ENCODE measurements at places on chromosomes 2 and 18.

DNA sequence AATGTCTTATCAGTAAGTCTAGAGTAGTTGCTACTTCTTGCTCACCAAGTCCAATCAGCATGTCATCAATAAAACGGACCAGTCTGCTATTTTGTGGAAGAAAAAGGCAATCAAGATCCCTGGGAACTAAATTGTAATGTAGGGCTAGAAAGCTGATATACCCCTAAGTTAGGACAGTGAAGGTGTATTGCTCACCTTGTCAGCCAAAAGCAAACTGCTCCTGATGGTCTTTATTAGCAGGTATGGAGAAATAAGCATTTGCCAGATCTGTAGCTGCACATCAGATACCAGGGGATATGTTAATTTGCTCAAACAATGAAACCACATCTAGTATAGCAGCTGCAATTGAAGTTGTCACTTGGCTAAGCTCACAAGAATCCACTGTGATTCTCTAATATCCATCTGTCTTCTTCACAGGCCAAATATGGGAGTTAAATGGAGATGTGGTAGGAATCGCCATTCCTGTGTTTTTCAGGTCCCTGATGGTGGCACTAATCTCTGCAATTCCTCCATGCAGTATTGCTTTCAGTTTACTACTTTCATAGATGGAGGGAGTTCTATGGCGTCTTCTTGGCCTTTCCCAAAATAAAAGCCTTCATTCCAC lies 75.0 kb downstream of the TMEM237 start:
- no peak for DNase-seq

DNA sequence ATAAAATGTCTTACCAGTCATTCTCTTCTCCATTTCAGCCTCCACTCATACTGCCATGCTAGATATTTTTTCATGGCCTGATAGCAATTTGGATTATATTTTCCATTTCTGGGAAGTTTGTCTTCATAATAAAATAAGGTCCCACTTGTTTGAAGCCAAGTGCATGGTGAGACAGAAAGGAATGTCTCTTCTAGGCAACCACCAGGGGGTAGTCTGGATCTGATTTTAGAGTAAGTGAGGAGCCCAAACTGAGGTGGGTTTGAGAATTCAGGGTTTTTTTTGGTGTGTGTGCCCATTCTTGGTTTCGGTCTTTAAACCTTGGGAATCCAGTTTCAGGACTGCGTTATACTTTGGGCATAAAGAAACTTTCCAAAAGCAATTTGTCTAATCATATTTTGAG lies 315.5 kb downstream of the RPRM start:
- DNase-seq: no peak

- DNase-seq: no peak
Measured at GRCh38 chr18:57050310-57050949, 96.5 kb upstream of the BOD1L2 start.

DNA sequence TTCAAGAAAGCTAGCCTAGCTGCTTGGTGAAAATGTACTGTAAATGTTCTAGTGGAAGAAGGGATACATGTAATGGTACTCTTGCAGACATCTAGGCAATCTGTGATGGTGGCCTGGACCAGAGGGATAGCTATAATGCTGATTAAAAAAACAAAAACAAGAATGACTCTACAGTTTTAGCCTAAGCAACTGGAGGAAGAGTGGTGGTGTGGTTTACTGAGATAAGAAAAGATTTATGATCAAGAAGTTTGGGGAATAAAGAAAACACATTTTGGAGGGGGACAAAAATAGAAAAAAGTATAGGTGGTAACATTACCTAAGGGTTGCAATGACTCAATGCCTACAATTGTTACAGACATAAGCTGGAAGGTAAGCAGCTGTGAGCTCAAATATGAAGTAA lies 1080.7 kb upstream of the CELF4 start:
- no peak for DNase-seq

- no peak for DNase-seq
Measured at GRCh38 chr2:236663287-236664101, 93.9 kb downstream of the ACKR3 start.

- no peak for DNase-seq
Measured at GRCh38 chr2:236131073-236131692, 37.0 kb downstream of the GBX2 start.

DNA sequence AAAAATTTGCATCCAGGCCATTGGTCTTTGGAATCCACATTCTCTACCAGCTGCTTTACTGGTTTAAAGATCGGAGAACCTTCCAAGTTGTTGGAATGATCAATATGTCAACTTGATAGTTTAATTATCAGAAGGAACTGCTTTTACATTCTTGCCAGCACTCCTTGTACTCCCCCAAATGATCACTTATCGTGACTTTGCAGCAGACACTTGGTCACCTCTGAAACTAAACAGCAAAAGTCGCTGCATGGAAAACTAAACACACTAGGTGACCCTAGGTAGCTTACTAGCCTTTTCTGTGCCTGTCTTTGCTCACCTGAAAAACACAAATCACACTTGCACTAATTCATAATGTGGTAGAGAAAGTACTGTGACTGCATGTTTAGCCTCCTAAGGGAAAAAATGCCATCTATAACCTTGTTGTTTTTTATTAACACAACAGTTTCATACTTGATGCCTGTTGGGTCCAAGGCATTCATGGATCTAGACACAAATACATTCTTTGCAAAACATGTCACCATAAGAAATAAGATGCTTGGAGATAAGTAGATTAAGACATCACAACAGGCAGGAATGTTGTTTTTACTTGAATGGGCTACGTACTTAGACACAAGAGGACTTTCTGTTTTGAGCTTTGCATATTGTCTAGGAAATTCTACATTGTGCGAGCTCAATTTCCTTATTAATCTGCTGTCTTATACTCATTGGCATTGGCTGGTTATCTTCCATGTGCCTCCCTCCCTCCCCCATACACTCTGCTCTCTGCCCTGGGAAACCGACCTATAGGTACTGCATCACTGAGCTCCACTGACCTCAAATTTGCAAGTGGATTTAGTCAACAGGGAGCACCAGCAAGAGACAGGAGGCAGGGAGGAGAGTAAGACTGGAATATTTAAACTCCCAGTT lies 219.1 kb upstream of the STK17B start:
- DNase-seq: no peak

GRCh38 chr2:128086244-128086643 lies 4.8 kb upstream of the UGGT1 start:
- no peak for DNase-seq

GRCh38 chr2:28071221-28071620 lies 180.7 kb downstream of the BABAM2 start:
- no peak for DNase-seq

GRCh38 chr2:69947325-69947931 lies 14.0 kb downstream of the ASPRV1 start:
- DNase-seq: no peak

- DNase-seq: no peak
Measured at GRCh38 chr18:26271917-26272549, 45.8 kb downstream of the TAF4B start.

DNA sequence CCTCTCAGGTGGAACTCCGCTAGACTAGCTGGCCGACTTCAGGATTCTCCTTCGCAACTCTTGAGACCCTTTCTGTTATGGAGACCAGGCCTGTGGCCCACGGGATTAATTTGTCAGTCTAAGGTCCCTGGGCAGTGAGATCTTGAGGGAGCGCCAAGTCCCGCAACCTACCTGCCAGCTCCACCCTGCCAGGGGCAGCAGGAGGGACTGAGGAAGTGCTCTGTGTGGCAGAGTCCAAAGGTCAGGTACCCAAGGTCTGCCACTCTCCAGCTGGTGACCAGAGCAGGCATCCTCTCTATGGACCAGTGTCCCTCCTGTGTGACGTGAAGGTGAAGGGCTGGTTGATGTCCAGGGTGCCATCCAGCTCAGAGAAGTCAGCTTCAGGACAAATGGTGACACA lies 4.3 kb upstream of the SPATA3 start:
- DNase-seq: no peak

GRCh38 chr2:111617299-111618225 lies 266.4 kb downstream of the ANAPC1 start:
- DNase-seq: no peak

GRCh38 chr18:60247103-60247502 lies 125.5 kb downstream of the MC4R start:
- no peak for DNase-seq

DNA sequence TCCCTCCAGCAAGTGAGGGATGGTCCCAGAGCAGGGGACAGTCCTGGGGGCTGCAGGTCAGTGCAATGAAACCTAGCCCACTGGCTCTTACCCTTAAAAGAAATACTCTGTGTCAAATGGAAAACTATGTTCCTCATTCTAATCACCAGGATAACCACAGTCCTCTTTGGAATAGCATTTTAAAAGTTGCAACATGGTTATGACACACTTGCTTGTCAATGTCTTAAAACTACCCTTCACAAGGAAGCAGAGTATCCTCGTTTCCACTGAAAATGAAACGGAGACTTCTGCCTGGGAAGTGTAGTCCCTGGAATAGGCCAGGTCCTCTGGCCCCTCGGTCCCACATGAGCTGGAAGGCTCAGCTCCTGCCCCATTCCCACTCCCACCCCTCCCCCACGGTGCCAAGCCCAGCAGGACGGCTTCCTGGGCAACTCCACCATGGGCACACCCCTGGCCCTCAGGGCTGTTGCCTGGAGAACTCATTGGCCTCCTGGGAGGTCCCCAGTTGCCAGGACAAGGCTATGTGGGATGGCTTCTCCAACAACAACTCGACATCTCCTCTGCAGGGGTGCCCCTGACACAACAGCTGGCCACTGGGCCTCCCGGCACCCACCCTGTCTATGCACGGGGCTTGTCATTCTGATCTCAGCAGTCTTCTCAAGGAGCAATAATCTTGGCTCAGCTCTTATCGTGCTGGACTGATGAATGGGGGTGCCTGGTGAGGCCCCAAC lies 38.3 kb upstream of the ST3GAL5 start:
- no peak for DNase-seq

GRCh38 chr2:101153787-101154186 lies 2.6 kb upstream of the TBC1D8 start:
- no peak for DNase-seq

- no peak for DNase-seq
Measured at GRCh38 chr18:75375341-75375740, 52.2 kb downstream of the SMIM21 start.

GRCh38 chr2:37883518-37883917 lies 41.6 kb upstream of the RMDN2 start:
- DNase-seq: no peak

- DNase-seq: no peak
Measured at GRCh38 chr2:232009639-232010274, 48.2 kb downstream of the DIS3L2 start.

DNA sequence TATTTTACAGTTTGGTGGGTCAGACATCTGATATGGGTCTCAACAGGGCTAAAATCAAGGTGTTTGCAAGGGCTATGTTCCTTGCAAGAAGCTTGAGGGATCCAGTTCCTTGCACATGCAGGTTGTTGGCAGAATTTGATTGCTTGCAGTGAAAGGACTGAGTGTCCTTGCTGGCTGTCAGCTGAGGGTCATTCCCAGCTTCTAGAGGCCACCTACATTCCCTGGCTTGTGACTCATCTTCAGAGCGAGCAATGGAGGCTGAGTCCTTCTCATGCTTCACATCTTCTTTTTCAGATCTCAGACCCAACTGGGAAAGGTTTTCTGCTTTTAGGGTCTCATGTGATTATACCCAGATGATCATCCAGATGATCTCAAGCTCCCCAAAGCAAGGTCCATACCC lies 12.4 kb downstream of the MEX3C start:
- DNase-seq: no peak

DNA sequence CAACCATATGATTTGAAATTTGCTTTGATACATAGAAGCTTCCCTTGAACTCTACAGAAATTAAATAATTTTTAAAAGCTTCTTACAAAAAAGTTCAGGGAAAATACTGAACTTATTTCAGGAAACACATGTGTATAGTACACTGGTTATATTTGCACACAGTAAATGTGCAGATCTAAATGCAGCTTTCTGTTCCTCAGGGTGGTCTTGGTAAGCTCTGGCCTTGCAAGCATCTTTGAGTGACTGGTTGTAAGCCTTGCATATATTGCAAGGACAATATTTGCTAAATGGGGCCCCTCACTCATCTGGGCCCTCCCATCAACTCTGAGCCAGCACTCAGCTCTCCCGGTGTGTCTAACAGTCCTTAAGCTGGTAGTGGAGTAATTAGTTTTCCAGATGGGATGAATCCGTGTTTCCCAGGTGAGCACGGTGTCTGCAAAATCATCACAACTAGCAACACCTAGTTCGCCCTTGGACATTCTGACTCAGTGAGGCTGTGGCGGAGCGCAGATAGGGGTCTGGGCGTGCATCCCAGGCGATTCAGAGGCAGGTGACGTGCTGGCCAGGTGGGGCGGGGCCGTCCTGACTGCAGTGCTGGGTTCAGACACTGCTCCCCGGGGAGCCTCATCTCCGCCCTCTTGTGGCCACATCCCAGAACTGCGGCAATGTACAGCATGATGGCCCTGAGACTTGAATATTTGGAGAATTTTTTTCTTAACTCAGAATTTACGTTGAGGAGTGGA lies 149.6 kb downstream of the MBP start:
- DNase-seq: peak; percentile 88

DNA sequence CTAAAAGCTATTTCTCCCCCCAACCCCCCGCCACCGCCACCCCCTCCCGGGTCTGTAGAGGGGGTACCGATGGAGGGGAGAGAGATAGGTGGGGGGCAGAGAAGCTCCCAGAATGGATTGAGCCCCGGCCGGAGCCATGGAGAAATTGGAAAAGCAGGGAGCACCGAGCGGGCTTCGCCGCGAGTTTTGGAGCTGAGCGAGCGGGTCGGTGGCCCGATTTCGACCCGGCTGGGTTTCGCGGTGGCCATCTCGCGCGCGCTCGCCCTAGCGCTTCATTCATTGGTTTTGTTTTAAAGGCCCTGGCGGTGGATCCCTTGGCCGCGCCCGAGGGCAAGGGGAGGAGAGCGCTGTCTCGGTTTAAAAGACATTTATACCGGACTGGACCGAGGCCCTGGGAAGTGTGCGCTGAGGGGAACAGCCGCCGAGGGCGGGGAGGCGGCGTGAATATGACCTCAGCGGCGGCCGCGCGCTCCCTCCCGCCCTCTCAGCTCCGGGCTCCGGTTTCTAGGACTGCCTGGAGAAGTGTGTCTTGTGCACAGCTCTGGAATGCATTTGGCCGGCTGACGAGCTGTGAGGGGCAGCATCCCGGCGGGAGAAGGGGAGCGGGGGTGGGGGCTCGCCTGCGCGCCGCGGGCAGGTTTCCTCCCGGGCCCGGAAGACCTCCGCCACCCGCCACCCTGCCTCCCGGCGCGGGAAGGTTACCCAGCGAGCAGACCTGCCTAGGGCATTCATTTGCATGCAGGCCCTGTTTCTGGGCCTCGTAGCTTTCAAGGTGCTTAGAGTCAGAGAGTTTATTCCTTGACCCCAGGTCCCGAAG lies 1.7 kb upstream of the SMAD7 start:
- peak; percentile 53 for DNase-seq

GRCh38 chr2:120291401-120292311 lies 39.0 kb downstream of the RALB start:
- DNase-seq: no peak
